T-helper 2 cell treated with Interferon-gamma antibody and Interleukin-4, amounts not matched to agents 100 ng/mL and 5 ng/mL, for 36 hours (primary cell): ENCODE measurements at places on chromosomes 16 and 17. TPM values are rescaled to one million over a fixed set of nuclear protein-coding genes. Genes with fewer than 3 reads are reported as not detected.

The TEKT1 gene
- not detected in 2 replicates for total RNA-seq

The DNAH3 gene
- total RNA-seq, result 0.02 TPM in 1 of 2 replicates, not detected in the other

The LRRC36 gene
- total RNA-seq, result not detected in 2 replicates

The KRT33A gene
- total RNA-seq, result not detected in 2 replicates

The CSH2 gene
- total RNA-seq, result not detected in 2 replicates

The TBX21 gene
- 9.2 and 9.4 TPM in 2 replicates for total RNA-seq

The ATAD5 gene
- 28.0 and 29.0 TPM in 2 replicates for total RNA-seq
